ENCODE measurements at places on chromosomes 6 and 20.

- DNase-seq, result no peak
Measured at GRCh38 chr20:10911298-10911697, 237.5 kb upstream of the JAG1 start.

- DNase-seq, result no peak
Measured at GRCh38 chr6:156587071-156587470, 190.1 kb upstream of the ARID1B start.

DNA sequence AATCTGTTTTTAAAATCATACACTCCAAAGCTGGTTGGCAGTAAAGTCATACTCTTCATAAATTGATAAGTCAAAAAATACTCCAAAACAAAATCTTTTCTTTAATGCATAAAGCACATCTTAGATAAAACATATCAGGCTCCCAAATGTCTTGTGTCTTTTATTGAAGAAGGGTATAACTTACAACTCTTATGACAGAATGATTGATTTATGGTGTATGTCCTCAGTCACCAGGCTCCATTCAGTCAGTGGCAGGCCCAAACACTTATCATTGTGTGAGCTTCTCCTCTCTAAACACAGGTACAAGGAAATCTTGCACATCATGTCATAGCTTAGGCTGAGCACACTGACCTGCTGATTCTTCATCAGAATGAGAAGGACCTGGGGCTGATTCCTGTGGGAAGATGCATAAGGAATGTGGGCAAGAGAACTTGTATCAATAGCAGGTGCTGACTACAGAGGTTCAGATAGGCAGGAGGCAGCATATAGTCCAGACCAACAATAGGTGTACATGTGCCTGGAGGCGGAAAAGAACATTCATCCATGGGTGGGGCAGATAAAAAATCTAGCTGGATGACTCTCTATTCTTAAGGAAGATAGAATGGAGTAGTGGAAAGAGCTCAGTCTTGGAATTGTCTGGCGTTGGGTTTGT is 1.9 kb downstream of the CALHM5 start:
- no peak for DNase-seq

GRCh38 chr6:17968876-17969275 is 18.6 kb downstream of the KIF13A start:
- DNase-seq, result no peak

DNA sequence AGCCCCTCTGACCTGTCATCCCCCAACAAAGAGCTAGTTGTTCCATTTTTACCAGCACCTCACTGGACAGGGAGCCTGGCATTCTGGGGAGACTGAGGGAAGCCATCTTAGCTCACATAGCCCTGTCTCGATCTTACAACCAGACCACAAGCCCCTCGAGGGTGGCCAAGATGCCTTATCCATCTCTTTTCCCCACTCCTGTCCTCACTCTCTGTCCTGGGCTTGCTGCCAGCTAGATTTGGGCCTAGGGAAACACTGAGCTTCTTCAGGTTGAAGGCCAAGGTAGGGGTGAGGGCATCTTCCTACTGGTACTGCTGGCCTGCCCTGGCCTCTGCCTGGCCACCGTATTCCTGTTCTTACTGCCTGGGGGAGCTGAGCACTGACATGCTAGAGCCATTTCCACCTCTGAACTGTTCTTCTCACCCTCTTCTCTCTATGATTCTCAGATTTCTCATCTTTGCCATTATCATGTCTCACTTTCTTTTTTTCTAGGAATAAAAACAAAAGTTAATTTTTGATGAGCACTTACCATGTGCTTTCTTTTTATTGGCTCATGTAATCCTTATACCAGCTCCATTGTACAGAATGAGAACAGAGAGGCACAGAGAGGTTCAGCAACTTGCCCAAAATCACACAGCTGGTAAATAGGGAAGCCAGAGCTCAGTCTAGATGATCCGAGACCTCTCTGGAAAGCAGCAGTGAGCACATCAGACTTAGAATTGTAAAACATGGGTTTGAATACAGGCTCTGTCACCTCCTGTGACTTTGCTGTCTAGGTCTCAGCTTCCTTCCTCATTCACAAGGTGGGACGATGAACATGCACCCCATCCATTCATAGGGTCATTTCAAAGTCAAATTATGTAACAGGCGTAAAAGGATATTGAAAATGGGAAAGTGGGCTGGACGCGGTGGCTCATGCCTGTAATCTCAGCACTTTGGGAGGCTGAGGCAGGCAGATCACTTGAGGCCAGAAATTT is 28.7 kb downstream of the FGD2 start:
- no peak for DNase-seq

- DNase-seq, result no peak
Measured at GRCh38 chr6:87441711-87442110, 31.1 kb upstream of the SLC35A1 start.

GRCh38 chr6:130560231-130560630 is 194.4 kb downstream of the TMEM200A start:
- DNase-seq, result no peak

GRCh38 chr6:118317581-118318563 is 230.2 kb upstream of the PLN start:
- DNase-seq, result no peak

DNA sequence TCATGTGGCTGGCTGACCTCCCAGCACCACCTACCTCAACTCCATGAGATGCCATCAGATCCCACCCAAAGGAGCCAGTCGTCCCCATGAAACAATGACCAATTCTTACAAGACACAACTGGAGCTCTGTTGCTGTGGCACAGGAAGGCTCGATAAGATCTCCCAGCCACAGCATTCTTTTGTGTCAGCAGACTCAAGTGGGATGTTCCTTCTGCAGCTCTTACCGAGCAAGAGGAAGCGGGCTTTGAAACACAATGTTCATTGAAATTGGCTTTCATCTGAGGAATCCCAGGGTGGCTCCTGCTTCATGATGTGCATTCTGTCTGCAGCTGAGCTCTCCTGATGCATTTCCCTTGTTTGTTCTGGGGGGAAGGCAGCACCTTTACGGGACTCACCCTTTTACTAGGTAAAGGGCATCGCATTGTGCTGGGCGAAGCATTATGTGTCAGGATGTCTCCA is 222.0 kb upstream of the SGK1 start:
- no peak for DNase-seq

DNA sequence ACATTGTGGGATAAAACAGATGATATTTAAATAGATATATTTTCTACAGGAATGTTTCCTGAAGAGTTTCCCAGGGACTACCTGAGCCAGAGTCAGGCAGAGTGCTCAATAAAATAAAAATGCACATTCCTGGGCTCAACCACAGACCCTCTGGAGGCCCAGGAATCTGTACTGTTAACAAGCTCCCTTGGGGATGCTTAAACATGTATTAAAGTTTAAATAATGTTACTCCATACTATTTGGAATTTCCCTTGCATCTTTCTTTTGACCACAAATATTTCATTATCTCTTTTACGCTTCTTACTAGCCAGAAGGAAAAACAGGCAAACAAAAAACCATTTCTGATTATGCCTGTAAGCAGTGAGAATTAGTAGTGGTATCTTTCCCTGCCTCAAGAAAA is 42.3 kb downstream of the GPR63 start:
- DNase-seq, result no peak

DNA sequence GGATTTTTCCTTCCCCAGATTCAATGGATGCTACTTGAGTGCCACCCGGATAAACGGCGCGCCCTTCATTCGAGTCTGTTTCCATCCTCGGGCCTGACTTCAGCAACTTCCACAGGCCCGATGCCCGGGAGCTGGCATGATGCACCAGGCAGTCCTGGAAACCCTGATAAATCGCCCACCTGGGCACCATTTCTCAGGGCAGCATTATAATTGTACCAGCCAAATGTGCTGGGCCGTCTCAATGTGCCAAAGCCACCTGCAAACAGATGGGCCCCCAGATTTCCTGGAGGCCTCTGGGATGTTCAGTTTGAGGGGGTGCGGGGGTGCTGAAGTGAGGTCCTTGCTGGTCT is 65.8 kb downstream of the NOL4L start:
- no peak for DNase-seq

GRCh38 chr6:167717455-167717854 is 109.3 kb upstream of the AFDN start:
- no peak for DNase-seq

GRCh38 chr6:17871189-17871519 is 116.3 kb downstream of the KIF13A start:
- no peak for DNase-seq

- DNase-seq, result no peak
Measured at GRCh38 chr20:53639647-53640440, 46.2 kb upstream of the ZNF217 start.

- DNase-seq, result no peak
Measured at GRCh38 chr6:48073976-48074767, 36.8 kb downstream of the PTCHD4 start.

- DNase-seq, result no peak
Measured at GRCh38 chr6:148349466-148349865, 6.8 kb downstream of the SASH1 start.

- no peak for DNase-seq
Measured at GRCh38 chr20:51012357-51012756, 10.6 kb downstream of the KCNG1 start.

DNA sequence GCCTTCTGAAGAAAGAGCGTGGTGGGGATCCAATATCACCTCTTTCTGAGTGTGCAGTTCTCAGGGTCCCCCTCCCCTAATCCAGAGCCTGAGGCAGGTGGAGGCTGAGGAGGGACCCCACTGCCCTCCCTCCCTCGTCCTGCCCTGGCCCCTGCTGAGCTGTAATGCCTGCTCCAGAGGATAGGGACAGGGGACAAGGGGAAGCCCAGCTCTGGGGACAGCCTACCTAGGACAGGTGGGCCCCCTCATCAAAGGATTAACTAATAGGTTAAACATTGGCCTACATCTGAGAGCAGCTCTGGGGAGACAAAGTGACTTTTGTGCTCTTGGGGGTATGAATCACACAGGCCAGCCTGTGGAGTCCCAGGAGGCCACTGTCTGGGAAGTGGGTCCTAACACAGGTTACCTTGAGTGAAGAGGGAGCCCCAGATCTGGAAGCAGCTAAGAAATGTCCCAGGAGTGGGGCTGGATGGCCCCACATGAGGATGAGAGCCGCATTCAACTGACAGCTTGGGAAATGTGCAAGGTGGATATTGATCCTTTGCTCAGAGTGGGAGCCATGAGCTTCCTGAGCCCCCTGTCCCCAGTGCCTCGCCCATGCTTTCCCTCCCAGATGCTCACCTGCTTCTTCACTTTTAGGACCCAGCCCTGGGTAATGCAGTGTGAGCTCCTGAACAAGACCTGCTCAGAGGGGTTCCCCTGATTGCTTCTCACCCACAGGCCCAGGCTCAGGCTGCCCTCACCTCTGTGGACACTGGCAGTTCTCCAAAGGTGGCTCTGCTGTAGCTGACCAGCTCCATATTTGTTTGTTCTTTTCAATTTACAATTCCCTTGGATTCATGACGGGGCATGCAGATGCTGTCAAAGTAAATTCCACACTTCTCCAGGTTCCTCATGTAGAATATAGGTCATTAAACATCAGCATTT is 17.8 kb upstream of the CST9L start:
- no peak for DNase-seq

DNA sequence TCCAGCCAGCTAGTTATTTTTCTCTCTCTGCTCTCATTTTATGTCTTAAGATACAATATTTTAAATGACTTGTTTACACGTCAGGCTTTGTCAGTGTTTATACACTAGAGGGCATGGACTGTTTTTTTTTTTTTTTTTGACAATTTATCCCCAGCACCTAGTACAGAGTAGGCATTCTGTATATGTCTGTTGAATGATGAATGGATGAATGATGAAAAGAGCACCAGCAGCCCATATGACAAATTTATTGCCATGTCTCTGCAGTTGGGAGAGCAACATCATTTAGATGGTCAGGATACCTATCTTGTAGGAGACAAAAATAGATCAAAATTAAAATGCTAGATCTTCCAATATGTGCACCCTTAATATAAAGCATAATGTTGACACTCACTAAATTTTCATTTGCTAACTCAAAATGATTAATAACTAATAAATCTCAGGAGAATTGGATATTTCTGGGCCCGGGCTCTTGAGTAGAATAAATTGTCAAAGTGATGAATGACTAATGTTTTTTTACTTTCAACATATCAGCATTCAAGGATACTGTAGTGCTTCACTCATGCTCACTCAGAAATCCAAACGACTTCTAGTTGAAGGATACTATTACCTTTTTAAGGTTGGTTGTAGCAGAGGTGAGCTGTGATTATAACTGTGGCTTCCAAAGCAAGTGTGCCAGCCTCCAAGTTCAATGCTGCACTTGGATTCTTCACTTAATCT is 200.0 kb downstream of the PHACTR1 start:
- no peak for DNase-seq

DNA sequence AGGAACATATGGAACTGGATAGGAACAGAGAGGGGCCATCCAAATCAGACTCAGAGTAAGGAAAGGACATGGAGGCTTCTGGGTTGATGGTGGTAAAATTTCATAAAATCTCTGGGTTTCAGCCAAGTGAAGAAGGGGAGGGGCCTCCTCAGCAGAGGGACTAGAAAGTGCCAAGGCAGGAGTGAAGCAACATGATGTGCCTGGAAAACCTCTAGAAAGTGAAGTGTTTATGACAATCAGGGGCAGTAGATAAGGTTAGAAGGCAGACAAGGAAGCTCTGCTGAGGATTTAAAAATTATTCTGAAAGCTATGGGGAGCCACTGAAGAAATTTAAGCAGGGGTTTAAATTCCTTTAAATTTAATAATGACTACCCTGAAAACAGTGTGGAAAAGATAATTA is 126.0 kb upstream of the TENT5A start:
- DNase-seq, result no peak

DNA sequence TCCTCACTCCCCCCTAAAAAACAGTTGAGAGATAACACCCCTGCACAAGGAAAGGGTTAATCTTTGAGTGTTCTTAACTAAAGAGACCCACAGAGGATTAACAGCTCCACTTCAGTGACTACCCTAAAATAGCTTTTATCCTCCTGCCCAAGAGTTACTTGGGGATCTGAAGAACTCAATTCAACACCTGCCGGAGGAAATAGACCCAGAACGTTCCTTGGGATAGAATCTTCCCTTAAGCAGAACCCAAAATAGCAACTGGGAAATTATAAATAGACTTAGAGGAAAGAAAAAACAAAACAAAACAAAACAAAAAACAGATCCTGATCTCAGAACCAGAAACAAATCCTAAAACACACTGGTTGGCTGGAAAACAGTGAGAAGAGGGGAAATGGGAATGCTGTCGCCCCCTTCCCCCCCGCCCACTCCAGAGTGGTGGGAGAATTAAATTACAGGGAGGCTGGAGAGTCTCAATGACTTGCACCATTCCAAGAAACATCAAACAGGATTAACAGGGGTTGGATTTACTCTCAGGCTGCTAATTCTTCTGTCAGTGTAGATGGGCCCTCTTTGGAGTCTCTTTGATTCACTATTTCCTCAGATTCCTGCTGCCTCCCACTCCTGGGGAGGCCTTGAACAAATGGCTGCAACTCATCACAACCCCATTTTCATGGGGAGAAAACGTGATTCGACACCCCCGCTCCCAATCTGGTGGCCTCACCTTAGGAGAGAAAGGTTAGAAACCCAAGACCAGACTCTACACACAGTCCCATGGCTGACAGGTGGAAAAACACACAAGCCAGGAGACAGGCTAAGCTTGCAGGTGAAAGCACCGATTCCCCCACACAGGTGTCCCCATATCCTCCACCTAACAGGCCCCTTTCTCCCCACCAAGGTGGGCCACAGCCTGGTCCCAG is 1.4 kb downstream of the PLAGL2 start:
- DNase-seq, result no peak

Measured in NCI-H2227 treated with DMSO at 0.1 percent for 48 hours (cell line).